Liver (tissue), 10 donors: ENCODE measurements at places on chromosomes 4 and X. TPM values are rescaled to one million over a fixed set of nuclear protein-coding genes. Genes with fewer than 3 reads are reported as not detected.

DNA sequence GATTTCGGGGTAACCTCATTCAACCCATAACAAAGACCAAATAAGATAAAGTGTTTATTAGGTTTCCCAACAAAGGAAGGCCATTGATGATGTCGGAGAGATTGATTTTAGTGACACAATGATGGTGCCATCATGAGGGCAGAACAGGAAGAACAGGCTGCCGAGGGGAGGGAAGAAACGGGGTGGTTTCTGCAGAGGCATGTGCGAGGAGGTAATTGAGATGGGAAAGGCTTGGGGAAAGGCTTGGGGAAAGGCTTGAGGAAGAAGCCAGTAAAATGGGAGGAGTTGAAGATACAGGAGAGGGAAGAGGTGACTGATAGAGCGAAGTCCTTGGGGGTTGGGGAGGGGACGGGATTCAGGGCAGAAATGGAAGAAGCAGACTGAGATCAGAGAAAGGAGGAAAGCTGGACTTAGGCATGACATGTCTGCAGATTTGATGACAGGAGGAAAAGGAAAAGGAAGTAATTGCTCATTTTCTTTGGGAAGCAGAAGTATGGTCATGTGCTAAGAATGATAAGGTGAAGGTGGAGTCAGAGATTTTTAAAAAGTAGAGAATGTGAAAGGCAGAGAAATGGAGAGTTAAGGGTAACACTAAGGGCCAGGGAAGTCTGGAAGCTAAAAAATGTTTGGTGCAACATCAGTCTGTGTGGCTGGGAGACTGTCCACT is 6.0 kb downstream of the HPSE start:
- H3K36me3 ChIP-seq, result no peaks in the 10 kb centered on the region
- no peak for DNase-seq
- H3K4me1 ChIP-seq, result no peaks in the 10 kb centered on the region
- no peaks in the 10 kb centered on the region for H3K27me3 ChIP-seq

Gene ADH7
- not detected for polyA plus RNA-seq

DNA sequence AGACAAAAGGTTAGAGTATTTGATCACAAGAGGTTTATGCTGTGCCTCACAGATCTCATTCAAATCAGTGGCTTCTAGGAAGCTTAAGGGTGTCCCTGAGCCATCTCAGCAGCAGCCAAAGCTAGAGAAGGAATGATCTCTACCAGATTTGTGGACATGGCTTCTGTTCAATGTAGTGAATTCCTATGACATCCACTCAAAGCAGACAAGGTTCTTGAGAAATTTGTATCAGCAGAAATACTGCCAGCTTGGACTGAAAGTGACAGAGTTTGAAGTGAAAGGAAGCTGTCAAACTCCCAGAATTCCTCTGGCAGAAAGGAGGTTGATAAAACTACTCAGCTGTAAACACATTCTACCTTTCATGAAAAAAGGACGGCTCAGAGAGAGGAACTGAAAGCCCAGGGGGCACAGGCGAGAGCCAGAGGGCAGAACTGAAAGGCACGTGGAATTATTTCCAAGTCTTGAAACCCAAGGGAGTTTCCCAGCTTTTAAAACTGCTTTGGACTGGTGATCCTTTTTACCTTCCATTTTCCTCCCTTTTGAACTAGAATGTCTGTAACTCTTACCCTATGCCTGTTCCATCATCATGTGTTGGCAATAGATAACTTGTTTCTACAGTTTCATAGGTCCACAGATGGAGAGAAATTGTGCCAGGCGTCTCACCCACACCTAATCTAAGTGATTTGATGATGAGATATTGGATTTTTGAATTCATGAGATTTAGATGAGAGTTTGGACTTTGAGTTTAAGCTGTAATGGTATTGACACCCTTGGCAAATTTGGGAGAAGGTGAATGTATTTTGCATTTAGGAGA is 14.5 kb upstream of the MED14 start:
- no peak for DNase-seq
- H3K27me3 ChIP-seq, result no peaks in the 10 kb centered on the region
- H3K4me3 ChIP-seq, result no peak overlapping the region
- H3K27ac ChIP-seq, result no peak overlapping the region
- H3K36me3 ChIP-seq, result no peaks in the 10 kb centered on the region

Gene SPIN2A
- polyA plus RNA-seq, result 0.15 TPM

Gene TENM3
- polyA plus RNA-seq, result 0.70 TPM

- no peaks in the 10 kb centered on the region for H3K27me3 ChIP-seq
- H3K27ac ChIP-seq, result no peak overlapping the region
Observed at GRCh38 chr4:162282684-162283083, 118.9 kb upstream of the FSTL5 start.

DNA sequence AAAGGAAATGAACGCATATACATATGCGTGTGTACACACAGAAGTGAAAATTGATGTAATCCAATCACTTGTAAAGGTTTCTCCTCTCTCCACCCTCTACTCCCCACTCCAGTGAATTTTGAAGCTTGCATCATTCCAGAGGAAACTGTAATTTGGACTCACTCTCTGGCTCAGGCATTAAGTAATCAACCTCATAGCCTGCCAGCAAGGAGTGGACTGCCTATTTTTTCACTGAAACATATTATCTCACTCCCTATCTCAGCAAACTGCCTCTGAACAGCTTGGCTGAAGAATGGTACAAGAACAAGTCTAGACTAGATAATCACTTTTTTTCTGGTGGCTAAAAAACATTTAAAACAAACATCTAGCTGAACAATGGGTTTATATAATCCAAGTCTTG is 124.2 kb downstream of the C4orf51 start:
- H3K27me3 ChIP-seq, result no peaks in the 10 kb centered on the region
- H3K4me1 ChIP-seq, result peaks cover 25% of the 10 kb centered on the region
- H3K36me3 ChIP-seq, result no peaks in the 10 kb centered on the region
- no peak overlapping the region for H3K4me3 ChIP-seq
- H3K27ac ChIP-seq, result no peak overlapping the region

- H3K27me3 ChIP-seq, result no peaks in the 10 kb centered on the region
- H3K4me1 ChIP-seq, result no peaks in the 10 kb centered on the region
- no peaks in the 10 kb centered on the region for H3K36me3 ChIP-seq
- DNase-seq, result no peak
- H3K4me3 ChIP-seq, result no peak overlapping the region
Observed at GRCh38 chr4:162422312-162422711, 258.5 kb upstream of the FSTL5 start.

DNA sequence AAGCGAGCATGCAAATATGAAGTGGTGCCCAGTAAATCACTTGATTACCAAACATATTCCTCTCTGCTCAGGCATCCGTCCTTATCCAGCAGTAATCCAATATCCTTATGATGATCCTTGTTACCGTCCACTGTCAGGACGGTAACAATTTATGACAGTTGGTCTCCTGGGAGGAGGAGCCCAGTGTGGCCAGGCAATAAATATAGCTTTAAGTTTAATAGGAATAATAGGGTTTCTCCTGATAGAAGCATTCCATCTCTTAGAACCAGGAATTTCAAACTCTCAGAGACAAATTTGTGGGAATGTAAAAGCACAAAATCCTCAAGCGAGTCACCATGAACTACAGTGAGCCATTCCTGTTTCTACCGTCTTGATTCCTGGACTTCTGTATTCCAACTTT is 171.2 kb upstream of the IL15 start:
- H3K36me3 ChIP-seq, result no peaks in the 10 kb centered on the region
- no peak overlapping the region for H3K4me3 ChIP-seq
- no peaks in the 10 kb centered on the region for H3K27me3 ChIP-seq
- H3K27ac ChIP-seq, result no peak overlapping the region
- no peak for DNase-seq
- no peaks in the 10 kb centered on the region for H3K4me1 ChIP-seq

DNA sequence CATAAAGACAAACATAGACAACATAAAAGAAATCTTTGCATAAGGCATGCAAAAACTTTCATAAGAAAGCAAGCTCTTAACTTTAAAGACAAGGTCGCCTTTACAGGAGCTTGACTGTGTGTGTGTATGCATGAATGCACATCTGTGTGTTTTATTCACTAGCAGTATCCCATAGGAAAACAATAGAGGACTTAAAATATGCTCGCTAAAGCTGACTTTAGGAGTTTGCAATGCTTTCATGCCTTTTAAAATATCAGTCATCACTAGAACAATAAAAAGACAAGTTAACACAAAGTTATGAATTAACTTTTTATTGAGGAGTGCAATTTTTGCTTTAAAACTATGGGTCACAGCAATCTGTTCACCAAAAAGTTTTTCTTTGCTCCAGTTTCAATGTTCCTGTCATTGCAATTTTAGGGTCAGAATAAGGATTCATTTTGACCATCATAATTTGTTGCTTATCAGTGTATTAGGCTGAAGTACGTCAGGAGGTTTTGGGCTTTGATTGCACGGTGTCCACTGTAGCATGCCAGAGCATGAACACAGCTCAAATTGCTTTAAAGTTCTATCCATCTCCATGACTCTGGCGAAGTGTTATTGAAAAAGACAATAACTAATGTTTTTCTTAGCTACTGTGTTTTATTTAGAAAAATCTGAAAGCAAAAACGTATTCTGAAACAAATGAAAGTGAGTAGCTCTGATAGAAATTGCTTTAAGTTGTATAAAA is 36.9 kb downstream of the ANXA10 start:
- H3K27ac ChIP-seq, result no peak overlapping the region
- no peak for DNase-seq
- no peak overlapping the region for H3K4me3 ChIP-seq
- H3K4me1 ChIP-seq, result no peaks in the 10 kb centered on the region
- no peaks in the 10 kb centered on the region for H3K36me3 ChIP-seq
- no peaks in the 10 kb centered on the region for H3K27me3 ChIP-seq

DNA sequence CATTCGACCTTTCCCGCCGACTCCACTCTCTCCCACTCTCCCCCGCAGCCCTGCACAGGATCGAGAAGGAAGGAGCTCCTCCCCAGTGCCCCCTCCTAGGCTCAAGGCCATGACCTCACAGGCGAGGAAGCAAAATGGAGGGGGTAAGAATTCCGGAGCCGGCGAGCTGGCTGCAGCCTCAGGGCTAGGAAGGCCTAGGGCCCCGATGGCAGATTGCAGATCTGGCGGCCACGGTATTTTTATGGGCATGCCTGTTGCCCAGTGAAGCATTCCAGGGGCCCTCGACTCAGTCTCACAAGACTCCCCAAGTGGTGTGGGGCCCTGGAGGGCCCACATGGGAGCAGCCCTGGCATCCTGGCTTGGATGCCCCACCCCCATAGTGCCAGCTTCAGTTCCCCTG is 942 bp upstream of the L1CAM start:
- DNase-seq, result no peak
- peaks cover 2% of the 10 kb centered on the region for H3K27me3 ChIP-seq
- H3K36me3 ChIP-seq, result no peaks in the 10 kb centered on the region
- H3K4me1 ChIP-seq, result no peaks in the 10 kb centered on the region

- H3K27ac ChIP-seq, result no peak overlapping the region
- no peak overlapping the region for H3K4me3 ChIP-seq
- DNase-seq, result no peak
- H3K4me1 ChIP-seq, result no peaks in the 10 kb centered on the region
- H3K27me3 ChIP-seq, result no peaks in the 10 kb centered on the region
Observed at GRCh38 chr4:110808351-110808878, 185.5 kb upstream of the PITX2 start.

GRCh38 chr4:78166622-78167021 is 109.5 kb downstream of the FRAS1 start:
- no peaks in the 10 kb centered on the region for H3K4me1 ChIP-seq
- H3K27ac ChIP-seq, result no peak overlapping the region
- H3K36me3 ChIP-seq, result no peaks in the 10 kb centered on the region
- peaks cover 5% of the 10 kb centered on the region for H3K27me3 ChIP-seq

GRCh38 chr4:32485956-32486355 is 1765.8 kb downstream of the PCDH7 start:
- no peaks in the 10 kb centered on the region for H3K4me1 ChIP-seq
- no peak overlapping the region for H3K27ac ChIP-seq
- no peak overlapping the region for H3K4me3 ChIP-seq
- H3K36me3 ChIP-seq, result no peaks in the 10 kb centered on the region
- H3K27me3 ChIP-seq, result no peaks in the 10 kb centered on the region

Gene SSR4
- 459 TPM for polyA plus RNA-seq

Gene USP53
- 5.4 TPM for polyA plus RNA-seq

Gene TLR3
- polyA plus RNA-seq, result 2.0 TPM
